ENCODE measurements at places on chromosomes 7 and 10.

DNA sequence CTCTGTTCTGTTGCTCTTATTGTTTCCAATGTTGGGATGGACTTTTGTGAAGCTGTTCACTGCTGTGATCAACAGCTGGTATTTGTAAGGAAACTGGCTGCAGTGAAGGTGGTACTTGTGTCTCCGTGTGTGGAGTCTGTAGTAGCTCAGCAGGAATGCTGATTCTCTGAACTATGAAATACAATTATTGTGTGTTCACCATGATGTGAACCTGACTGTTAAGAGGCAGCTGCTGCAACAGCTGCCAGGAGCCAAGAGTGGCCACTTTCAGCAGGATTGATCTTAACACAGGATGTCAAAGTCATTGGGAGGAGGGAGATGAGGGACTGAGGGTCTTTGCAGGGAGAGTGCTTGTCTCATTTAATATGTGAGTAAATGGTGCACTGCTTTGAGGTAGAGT, 13.9 kb downstream of the VSTM2A start:
- no peak for DNase-seq

DNA sequence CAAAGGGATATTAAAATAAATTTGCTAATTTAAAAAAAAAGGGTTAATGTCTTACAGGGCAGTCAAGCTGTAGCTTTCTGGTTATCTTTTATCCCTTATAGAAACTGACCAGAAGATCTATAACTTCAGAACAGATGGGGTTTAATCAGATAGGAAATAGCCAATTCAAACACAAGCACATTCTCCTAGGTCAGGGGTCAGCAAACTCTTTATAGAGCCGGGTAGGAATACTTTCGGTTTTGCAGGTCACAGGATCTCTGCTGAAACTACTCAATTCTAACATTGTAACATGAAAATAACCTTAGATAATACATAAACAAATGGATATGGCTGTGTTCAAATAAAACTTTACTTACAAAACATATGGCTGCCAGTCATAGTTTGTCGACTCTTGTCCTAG, 479.8 kb downstream of the ADRA2A start:
- no peak for DNase-seq

DNA sequence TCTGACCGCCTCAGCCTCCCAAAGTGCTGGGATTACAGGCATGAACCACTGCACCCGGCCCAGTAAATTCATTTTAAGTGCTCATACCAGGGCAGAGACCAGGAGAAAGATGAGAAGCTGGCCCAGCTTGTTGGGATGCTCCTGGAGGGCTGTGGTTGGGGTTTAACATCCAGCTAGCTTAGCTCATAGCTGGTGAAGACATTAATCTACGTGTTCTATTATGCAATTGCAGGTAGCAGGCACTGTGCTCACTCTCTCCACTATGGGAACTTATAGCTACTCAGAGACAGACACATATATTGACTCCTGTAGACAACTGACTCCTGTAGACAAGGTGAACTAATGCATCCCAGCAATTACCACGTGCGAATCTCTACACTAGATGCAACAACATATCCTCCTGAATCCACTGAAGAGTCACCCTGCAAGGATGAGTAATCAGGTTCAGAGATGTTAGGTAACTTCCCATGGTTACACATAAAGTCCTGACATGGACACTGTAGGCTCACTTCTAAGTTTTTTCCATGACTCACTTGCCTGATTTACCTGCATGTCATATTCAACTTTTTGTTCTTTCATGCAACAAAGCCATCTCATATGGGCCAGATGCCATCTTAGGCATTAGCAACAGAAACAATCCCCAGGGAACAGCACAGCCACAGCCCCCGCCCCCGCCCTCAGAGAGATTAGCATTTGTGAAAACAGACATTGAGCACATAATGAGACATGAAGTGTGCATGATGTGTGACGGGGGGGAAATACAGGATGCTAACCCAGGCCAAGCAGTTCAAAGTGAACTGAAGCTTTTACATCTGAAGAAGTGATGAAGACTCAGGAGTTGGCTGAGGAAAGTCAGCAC, 37.2 kb downstream of the ERLIN1 start:
- DNase-seq = no peak

DNA sequence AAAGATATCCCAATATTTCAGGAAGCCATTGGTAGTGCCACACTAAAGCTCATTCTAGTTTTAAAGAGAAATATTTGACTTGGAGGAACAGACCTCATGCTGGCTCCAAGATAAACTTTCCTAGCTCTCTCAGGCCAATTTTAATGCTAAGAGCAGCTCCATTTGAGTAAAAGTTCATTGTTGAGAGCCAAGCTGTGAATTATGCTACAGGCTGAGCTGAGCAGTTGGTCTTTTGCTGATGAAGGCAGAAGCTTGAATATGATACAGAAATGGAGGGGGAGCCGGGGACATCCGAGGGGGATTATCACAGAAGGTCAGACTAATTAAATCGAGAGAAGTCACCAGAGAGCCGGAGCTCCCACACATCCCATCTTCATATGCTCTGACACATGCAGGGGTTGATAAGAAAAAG, 175.7 kb upstream of the AUTS2 start:
- DNase-seq = no peak

GRCh38 chr7:157870644-157871290, 534.0 kb downstream of the DNAJB6 start:
- no peak for DNase-seq

GRCh38 chr7:37018954-37019353, 294.7 kb upstream of the AOAH start:
- DNase-seq = no peak

DNA sequence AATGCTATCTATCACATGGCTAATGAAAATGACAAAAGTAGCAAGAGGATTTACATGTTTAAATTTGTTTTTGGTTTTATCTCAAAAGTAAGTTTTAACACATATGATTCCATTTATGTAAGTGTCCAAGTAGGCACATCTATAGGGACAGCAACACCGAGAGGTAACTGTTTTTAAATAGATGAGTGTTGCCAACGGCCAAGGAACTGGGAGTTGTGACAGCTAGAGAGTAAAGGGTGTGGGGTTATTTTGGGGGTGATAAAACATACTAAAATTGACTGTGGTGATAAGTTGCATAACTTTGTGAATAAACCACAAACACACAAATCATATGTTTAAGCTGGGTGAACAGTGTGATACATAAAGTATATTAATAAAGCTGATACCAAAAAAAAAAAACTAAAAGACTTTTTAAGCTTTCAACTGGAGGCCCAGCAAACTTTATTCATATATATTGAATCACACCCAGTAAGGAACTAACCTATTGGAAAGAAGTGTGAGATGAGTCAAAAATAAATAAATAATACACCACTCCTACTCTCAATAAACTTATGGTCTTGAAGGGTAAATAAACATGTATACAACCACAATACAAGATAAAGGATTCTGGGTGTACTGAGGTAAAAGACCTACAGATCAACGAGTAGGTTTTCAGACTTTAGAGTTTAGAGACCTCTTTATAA, 33.0 kb downstream of the LRRC72 start:
- no peak for DNase-seq

GRCh38 chr10:3783682-3784432, 1.2 kb downstream of the KLF6 start:
- DNase-seq = no peak

DNA sequence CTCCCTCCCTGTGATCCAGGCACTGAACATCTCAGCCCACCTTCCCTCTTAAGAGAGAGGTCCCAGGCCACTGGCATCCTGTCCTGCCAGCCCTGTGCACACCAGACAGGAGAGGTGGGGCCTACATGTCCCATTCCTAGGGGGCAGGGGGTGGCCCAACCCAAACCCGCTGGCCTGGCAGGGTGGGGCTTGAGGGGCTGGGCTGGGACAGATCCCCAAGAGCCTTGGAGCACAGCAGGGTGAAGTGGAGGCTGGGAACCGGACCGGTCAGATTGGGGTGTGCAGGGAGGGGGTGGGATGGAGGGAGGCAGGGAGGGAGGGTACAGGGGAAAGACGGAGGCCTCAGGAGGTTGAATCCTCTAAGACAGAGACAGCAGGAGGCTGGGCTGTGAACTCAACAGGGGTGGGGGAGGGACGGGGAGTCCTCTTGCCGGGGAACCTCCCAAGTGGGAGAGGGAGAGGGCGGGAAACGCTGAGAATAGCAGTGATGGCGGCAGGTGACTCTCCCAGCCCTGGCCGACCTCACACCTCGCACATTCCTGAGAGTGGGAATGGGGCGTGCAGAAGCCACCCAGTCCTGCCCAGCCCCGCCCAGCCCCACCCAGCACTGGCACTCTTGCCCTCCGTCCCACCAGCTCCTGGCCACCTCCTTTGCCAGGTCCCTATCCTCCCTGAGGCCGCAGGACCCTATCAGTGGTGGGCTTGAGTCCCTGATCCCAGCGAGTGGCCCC, 6.7 kb downstream of the TSC22D4 start:
- DNase-seq = no peak

GRCh38 chr7:2158331-2159175, 74.2 kb downstream of the MAD1L1 start:
- DNase-seq = no peak

GRCh38 chr10:98349508-98349922, 65.5 kb downstream of the PYROXD2 start:
- DNase-seq = no peak

DNA sequence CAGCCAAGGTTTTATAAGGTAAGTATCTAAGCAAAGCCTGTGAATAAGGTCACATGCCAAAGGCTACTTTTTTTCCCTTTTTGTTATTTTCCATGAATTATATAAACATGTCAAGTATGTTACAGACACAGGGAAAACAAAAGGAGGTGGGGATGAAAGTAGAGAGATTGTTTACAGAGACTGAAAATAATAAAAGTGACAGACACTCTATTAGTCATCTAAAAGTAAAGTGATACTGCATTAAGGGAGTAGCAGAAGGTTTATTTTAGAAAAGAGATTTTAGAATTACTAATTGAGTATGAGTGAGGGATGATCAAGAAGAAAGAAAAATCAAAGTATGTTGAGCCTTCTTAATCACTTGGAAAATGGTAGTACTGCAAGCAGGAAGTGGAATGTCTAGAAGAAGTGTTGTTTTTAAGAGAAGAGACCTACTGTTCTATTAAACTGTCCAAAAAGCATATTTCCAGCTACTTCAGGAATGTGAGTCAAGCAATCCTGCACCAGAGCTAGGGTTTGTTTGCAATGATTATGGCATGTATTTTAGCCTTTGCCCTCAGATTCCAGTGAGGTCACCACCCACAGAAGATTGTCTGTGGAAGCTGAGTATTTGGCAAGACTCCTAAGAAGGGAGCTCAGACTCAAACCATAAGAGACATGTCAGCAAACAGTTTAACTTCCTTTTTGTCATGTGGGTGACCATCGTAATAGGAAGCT, 177.9 kb upstream of the PLXDC2 start:
- no peak for DNase-seq

DNA sequence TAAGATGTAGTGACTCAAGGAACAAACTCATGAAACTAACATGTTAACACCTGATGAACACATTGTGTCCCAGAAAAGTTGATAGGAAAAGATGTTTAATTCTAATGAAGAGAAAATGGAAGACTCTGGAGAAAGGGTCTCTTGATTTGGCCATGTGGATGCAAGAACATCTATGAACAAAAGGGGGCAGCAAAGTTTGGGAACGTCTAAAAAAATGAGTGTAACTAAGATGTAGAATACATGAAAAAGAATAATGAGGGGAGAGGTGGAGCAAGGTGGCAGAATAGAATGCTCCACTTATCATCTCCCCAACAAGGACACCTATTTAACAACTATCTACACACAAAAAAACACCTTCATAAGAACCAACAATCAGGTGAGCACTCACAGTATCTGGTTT, 805.1 kb downstream of the TNS3 start:
- no peak for DNase-seq

DNA sequence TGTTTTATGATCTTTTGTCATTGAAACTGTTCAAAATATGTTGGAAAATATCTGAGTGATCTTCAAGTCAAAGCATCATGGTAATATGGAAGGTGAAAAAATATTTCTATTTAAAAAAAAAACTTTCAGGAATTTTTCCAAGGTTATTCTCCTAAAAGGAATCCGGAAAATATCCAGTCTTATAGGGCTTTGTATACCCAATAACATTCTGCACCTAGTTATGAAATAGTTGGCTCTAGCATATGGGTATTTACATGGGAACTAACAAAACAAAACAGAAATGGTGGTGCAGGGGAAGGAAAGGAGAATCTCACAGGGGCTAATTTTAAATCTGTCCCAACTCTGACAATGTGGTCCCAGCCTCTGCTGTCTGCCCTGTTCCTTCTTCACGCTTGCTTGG, 167.1 kb upstream of the RHEB start:
- no peak for DNase-seq

- DNase-seq = no peak
Measured at GRCh38 chr7:130365511-130366441, 14.5 kb upstream of the CPA1 start.

- DNase-seq = no peak
Measured at GRCh38 chr10:5961405-5962100, 15.8 kb downstream of the IL15RA start.

DNA sequence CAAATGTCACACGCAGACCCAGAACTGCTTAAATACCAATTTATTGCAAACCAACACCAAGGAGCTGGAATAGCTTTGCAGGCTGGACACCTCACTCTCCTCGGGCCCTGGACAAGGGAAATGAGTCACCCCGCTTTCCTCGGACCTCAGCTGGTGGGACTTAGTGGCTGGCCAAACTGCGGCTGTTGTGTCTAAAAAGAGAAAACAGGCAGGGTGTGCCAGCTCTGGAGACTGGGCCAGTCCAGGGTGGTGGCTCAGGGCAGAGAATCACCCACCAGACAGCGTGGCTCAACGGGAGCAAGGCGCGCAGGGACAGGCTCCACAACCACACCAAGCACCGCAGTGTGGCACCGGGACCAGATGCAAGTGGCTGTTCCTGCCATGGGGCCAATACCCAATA, 58.2 kb upstream of the CAMK2B start:
- no peak for DNase-seq

- no peak for DNase-seq
Measured at GRCh38 chr10:24645784-24646183, 77.9 kb downstream of the ARHGAP21 start.

- no peak for DNase-seq
Measured at GRCh38 chr7:54729107-54729506, 29.9 kb downstream of the SEC61G start.

- no peak for DNase-seq
Measured at GRCh38 chr10:36559412-36560400, 565.7 kb upstream of the ANKRD30A start.
